ENCODE measurements at places on chromosomes 16 and 17.

GRCh38 chr16:46857368-46857945 lies 26.5 kb upstream of the C16orf87 start:
- DNase-seq: no peak

DNA sequence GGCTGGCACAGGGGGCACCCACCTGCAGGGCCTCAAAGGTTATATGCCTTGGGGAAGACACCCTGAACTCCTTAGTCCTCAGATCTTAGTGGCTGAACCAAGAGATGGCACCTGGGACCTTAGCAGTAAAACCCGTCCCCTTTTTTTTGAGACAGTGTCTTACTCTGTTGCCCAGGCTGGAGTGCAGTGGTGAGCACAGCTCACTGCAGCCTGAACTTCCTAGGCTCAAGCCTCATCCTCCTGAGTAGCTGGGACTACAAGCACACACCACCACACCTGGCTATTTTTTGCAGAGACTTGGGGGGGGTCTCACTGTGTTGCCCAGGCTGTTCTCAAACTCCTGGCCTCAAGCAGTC lies 237.2 kb downstream of the MRTFB start:
- DNase-seq: no peak

- DNase-seq: no peak
These were observed 8.8 kb downstream of the TBX4 start for GRCh38 chr17:61460796-61461585.

DNA sequence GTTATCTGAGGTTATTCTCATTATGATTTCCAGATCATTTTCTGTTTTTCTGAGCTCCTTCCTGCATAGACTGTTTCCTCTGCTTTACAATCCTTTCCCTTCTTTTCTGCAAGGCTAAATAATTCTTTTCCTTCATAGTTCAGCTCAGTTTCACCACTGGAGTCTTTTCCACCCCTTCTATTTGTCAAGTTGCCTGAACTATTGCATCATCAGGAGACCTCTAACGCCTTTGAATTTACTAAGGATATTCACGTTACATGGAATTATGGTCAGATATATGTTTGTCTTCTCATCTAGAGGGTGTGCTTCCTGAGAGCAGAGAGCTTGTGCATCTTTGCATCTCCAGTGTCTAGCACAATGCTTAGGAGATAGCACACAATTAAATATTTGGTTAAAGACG lies 140.4 kb upstream of the CA10 start:
- DNase-seq: no peak

- DNase-seq: peak; percentile 27
These were observed 38.9 kb upstream of the CMIP start for GRCh38 chr16:81405702-81406113.

DNA sequence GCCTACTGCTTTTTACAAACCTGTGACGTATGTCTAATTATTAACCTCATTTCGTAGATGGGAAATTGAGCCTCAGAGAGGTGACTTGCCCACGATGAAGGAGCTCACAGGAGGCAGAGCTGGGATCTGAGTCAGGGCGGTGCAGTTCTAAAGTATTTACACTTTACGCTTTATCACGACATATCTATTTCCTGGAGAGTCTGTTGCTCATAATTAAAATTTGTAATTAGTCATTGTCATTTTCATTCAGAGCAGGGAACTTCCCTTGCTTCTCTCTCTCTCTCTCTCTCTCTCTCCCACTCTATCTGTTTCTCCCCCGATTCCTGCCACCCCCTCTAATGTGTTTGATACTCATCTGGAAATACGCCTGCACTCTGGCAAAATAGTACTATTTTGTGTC lies 5.9 kb downstream of the SLC5A11 start:
- DNase-seq: no peak

DNA sequence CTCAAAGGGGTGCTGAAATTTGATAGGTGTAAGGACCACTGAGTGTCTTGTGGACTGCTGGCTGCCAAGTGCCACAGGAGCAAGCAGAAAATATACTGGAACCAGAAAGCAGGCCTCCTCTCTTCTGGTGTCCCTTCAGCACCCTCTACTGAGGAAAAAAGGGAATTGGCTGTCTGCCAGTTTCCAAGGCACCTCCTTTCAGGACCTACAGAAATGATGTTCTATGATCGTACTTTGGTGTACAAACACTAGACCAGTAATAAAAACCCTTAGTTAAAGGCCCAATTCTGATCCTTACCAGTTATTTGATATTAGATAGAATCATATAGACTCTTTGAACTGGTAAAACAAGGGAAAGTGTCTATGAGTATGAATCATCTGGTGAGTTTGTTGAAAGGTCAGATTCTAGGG lies 35.8 kb upstream of the BCAS3 start:
- peak; percentile 68 for DNase-seq

GRCh38 chr17:4420692-4421131 lies 13.0 kb upstream of the SPNS3 start:
- DNase-seq: peak; percentile 64

GRCh38 chr16:848510-849253 lies 48.1 kb upstream of the GNG13 start:
- DNase-seq: no peak

DNA sequence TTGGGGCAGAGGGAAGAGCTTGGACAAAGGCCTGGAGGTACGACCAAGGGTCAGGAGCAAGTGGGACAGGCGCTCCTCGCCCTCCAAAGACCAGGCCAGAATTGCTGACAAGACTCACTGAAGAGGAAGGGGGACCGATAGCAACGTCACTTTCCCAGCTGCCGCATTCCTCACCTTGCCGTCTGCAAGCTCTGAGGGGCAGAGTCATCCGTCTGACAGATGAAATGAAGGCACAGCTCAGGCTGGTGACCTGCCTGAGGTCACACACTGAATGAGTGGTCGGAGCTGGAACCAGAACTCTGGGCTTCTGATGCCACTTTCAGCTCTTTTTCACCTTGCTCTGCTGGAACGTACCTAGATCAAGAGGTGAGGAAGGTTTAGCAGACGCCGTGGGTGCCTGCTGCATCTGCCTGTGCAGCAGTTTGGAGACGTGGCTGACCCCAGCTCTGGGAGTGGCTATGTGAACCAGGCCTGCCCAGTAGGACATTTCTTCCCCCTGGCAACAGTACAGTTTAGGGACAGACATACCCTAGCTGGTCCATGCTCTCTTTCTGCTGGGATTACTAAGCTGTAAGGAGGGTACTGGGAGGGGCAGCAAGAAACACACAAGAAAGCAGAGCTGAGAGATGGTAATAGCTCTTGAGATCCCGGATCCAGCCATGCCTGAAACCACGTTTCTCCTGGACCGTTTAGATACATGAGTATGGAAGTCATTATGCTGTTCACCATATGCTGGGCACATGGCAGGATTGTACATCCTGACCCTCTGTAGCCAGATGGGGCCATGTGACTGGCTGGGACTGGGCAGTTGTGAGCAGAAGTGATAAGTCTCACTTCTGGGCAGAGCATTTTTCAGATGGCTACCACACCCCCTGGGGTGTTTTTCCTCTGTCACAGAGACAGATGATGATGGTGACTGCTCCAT lies 50.9 kb downstream of the IL21R start:
- no peak for DNase-seq

GRCh38 chr17:68432086-68432864 lies 25.0 kb downstream of the WIPI1 start:
- DNase-seq: no peak

GRCh38 chr17:29131814-29132682 lies 48.1 kb downstream of the MYO18A start:
- DNase-seq: peak; percentile 83

DNA sequence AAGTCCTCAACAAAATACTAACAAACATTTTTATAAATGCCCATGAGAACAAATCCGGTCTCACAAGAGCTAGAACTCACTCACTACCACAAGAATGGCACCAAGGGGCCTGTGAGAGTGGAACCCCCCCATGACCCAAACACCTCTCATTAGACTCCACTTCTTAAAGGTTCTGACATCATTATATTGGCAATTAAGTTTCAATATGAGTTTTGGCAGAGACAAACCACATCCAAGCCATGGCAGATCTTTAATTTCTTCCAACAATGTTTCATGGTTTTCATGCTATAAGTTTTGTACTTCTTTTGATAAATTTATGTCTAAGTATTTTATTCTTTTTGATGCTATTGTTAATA lies 30.0 kb upstream of the ATP2A3 start:
- no peak for DNase-seq

- no peak for DNase-seq
These were observed 240 bp downstream of the WBP2 start for GRCh38 chr17:75854881-75855309.

- no peak for DNase-seq
These were observed 160.3 kb downstream of the RPTOR start for GRCh38 chr17:80704894-80705293.

DNA sequence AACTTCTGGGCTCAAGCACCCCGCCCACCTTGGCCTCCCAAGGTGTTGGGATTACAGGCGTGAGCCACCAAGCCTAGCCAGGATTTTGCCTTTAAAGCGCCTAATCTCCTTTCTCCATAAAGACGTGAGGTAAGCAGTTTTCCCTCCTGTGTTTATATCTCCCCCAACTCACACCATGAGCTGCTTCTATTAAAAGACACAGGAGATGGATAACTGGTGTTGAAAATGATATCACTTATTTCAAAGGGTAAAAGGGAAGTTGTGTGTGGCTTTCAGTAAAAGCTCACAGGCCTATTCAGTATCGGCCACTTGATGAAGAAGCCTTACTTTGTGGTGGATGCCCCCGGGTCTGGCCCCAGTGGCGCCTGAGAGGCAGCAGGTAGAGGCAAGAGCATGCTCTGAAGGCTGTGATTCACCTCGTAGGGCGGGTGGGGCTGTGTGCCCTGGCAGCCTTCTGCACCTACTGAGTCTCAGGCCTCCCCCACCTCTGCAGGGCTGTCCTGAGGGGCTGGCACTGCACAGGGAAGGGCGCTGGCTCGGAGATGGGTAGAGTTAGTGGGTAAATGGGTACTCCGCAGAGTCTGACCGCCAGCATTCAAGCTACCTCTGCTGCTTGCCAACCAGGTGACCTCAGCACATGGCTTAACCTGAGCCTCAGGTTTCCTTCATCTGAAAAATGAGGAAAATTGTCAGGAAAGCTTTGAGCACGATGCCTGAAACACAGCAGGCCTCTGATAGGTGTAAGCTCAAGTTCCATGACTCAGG lies 146.8 kb downstream of the CLEC16A start:
- DNase-seq: no peak

DNA sequence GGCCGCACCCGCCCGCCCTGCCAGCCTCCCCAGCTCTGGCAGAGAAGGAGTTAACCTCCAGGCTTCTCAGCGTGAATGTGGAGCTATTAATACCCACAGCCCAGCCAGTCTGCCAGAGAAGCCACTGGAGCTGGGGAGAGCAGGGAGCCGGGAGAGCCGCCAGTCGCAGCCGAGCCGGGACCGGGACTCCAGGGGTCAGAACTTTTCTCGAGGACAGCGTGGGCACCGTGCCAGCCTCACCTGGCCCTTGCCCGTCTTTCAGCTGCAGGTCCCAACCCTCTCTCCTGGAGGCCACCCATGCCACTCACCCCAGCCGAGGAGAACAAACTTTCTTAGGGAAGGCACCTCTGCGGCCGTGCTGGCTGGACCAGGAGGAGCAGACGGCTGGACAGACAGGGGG lies 33.8 kb upstream of the SBK1 start:
- DNase-seq: no peak

GRCh38 chr17:65049085-65049756 lies 7.3 kb downstream of the GNA13 start:
- DNase-seq: no peak

GRCh38 chr16:85229869-85230462 lies 117.7 kb upstream of the CIBAR2 start:
- no peak for DNase-seq

GRCh38 chr16:88354229-88355092 lies 28.3 kb upstream of the ZNF469 start:
- DNase-seq: no peak

DNA sequence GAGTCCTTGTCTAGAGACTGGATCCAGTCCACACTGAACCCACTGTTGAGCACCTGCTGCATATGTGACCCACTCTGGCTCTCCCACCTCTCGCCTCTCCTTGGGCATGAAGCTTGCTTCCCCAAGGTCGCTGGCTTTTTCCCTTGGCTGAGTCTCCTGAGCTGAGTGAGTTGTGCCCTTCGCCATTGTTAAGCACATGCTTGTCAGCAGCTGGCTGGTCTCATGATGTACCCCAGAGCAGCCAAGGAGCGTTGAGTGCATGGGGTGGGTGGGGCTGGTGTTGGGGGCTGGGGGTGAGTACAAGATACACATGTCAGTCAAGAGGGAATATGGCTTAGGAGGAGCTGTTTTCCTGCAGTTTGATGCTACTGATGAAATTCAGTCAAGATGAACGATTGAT lies 165.6 kb downstream of the SNX29 start:
- DNase-seq: no peak

DNA sequence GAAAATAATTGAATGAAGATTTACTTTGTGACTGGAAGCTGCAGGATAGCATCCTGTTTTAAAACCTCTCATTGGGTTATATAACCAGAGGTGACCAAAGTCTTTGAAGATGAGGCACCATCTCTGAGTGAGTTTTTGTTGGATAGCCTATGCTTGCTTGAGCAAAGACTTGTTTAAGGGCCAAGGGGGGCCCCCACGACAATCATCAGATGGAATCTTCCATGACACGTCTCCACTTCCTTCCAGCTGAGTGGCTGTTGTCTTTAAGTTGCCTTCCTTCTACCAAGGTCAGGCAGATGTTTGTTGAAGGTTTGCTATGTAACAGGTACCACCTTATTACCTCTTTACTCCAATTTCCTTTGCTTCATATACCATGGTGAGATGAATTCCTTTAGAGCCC lies 188.8 kb downstream of the PRKCA start:
- no peak for DNase-seq

- DNase-seq: no peak
These were observed 126.6 kb downstream of the ANKRD11 start for GRCh38 chr16:89363621-89364393.

DNA sequence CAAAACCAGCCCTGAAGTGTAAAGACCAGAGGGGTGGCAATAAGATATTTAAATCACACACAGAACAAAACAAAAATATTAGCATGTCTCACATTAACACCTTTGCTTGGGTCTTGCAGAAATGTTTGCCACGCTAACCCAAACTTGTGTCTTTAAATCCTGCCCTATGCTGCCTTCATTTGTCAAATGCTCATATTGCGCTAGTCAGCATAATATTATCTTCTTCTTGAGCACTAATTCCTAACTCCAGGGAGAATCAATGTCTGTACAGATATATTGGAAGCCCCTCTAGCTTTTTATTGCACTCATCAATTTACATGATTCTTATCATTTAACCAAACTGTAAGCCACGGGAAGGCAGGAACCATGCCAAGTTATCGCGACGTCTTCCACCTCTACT lies 614.8 kb upstream of the SOX9 start:
- DNase-seq: no peak

DNA sequence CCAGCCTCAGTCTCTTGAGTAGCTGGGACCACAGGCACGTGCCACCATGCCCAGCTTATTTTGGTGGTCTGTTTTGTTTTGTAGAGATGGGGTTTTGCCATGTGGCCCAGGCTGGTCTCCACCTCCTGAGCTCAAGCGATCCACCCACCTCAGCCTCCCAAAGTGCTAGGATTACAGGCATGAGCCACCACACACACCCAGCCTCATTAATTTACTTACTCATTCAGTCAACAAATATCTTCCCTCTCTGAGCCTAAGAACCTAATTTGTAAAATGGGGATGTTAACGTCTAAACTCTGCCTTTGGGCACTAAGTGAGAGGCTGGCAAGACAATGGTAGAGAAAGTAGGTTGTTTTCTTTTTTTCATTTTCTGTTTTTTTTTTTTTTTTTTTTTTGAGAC lies 22.6 kb downstream of the SRCIN1 start:
- DNase-seq: no peak

All from fibroblast of the conjunctiva (primary cell).